Stimulated activated CD4-positive, alpha-beta T cell treated with anti-CD3 and anti-CD28 coated beads, Interleukin-4, amount 100 ng/mL, for 48 hours (primary cell): ENCODE measurements at places on chromosomes 1 and 21.

DNA sequence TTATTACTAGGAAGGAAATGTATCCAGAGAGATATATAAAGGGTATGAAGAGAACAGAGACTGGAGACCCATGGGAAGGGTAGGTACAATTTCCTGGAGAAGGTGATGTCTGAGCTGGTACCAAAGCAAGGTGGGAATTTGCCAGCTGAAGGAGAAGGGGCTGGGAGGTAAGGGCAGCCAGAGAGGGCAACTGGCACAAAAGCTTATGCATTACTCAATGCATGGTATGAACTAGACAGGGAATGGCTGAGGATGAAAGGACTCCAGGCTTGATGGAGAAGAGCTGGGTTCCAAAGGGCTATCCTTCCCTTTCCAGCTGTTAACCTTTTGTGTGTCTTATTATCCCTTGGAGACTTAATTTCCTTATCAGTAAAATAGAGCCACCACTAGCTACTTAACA is 113.6 kb upstream of the GADD45A start:
- DNase-seq = no peak

DNA sequence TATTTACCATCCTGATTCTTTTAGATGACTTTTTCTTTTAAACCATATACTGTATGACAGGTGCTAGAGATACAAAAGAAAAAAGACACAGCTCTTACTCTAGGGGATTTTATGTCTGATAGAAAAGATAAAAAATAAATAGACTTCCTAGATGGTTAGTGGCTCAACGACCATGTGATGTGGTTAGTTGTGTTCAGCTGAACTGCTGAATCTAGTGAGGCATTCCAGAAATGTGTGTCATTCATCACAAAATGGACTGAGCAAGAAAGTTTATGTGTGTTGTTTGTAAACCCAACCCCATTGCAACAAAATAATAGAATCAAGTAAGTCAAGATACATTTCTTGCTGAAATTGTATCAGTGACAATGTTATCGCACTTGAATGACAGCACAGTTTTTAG is 205.8 kb upstream of the LYPLAL1 start:
- DNase-seq = no peak

DNA sequence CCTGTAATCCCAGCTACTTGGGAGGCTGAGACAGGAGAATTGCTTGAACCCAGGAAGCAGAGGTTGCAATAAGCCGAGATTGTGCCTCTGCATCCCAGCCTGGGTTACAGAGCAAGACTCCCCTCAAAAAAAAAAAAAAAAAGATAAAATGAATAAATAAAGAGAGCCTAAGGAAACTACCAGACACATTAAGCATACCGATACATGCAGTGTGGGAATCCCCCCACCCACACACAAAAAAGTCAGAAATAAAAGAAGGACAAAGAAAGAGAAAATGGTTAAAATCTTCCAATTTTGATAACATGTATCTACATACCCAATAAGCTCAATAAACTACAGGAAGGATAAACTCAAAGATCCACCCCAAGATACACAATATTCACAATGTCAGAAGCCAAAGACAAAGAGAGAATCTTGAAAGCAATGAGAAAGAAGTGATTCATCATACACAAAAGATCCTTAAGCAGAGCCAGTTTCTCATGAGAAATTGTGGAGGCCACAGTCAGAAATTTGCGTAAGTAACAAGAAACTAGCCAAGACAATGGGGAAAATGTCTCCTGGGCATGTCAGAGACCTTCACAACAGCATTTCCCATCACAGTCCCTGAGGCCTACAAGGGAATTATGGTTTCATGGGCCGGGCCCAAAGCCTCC is 1197.0 kb downstream of the AMY1C start:
- no peak for DNase-seq

DNA sequence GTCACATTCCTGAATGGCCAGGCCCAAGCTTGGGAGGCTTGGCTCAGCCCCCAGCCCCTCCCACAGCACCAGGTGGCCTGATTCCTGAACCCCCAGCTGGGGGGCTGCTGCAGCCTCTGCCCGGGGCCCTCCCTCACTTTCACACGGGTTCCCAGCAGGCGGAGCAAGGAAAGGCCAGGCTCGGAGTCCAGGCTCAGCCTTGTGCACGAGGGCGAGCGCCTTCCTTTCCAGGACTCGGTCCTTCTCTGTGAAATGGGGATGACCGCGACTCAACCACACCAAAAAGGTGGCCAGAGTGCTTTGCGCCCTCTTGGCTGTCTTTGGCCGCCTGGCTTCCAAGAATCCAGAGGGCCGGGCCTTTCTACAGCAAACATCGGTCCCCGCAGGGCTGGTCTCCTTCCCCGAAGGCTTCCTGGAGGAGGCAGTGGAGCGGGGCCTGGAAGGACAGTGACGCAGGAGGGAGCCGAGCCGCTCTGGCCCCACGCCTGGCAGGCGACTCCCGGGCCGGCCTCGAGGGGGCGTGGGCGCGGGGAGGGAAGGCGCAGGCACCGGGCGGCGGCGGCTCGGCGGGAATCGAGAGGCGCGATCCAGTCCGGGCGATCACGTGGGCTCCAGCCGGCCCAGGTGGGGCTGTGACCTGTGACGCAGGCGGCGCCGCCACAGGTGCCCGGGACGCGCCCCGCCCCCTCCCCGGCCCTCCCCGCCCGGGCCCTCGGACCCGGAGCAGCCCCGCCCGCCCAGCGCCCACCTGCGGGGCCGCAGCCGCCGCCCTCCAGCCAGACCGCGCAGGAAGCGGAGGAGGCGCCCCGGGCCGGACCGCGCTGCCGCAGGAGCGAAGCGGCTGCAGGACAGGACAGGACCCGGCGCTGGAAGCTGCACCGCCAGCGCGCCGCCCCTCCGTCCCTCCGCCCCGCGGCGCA is at the start of gene ARHGEF16:
TSS of gene ARHGEF16 (plus strand) at position 775 of the 920 bp plus-strand sequence. CDS start 8,420 bp downstream, outside the sequence.
- DNase-seq = no peak

DNA sequence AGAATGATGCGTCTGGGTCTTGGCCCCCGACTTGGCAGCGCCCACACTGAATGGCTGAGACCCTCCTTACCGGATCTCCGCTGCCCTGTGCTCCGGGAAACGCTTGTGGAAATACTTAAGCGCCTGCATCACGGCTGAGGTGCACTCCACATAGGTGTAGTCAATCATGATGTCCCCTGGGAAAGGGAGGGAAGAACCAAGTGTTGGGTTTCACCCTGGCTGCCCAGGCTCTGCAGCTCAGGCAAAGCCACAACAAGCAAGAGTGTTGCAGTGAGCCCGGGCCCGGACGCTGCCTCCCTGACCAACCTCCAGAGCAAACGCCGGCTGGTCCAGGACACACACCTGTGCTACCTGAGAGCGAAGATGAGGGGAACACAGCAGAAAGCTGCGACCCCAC is 21.5 kb upstream of the SPATC1L start:
- no peak for DNase-seq

DNA sequence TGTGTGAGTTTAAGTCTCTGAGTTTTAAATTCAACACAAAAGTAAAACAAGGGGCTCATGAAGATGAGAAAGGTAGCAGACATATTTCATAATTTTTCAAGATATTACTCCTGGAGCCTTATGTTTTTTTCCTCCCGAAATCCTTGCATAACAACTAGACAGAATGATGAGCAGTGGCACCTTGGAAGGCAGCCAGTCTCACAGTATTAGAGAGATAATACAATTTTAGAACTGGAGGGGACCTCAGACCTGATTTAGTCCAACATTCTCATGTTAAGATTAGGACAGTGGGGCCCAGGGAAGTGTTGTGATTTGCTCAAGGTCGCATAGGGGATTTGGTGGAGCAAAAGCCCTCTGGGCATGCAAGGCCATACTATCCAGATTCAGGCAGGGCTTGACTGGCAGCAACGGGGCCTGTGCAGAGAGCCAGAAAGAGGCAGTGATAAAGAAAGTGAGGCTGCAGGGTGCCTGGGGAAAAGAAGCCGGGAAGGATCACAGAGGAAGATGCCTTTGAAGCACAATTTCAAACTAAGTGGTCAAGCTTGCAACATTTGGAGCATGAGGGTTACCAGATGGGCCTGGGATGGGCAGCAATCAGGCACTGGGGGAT is 31.4 kb upstream of the BCL9 start:
- no peak for DNase-seq

- DNase-seq = no peak
Measured at GRCh38 chr1:219281831-219282230, 108.2 kb downstream of the LYPLAL1 start.

DNA sequence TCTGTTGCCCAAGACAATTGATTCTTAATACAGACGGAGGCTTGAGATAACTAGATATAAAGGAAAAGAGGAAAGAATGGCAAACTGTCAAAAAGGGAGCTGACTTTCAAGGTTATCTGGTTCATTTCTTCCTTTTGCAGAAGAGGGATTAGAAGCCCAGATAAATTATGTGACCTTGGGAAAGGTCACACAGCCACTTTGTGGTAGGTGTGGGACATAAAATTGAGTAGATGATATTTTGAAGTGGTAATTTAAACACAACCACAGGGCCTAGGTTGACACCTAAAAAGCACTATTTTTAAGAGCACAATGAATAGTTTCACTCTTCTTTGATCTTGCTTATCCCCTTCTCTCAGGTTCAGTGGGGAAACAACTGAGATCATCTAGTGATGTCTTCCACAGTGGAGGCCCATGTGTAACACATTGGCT is 16.9 kb upstream of the KIAA0040 start:
- DNase-seq = no peak

- DNase-seq = no peak
Measured at GRCh38 chr1:80994038-80994437, 806.7 kb upstream of the ADGRL2 start.

- no peak for DNase-seq
Measured at GRCh38 chr1:212225416-212225815, 59.8 kb upstream of the PPP2R5A start.

GRCh38 chr1:169025412-169025811 is 81.1 kb upstream of the ATP1B1 start:
- no peak for DNase-seq

- no peak for DNase-seq
Measured at GRCh38 chr1:61157468-61157987, 75.2 kb downstream of the NFIA start.

DNA sequence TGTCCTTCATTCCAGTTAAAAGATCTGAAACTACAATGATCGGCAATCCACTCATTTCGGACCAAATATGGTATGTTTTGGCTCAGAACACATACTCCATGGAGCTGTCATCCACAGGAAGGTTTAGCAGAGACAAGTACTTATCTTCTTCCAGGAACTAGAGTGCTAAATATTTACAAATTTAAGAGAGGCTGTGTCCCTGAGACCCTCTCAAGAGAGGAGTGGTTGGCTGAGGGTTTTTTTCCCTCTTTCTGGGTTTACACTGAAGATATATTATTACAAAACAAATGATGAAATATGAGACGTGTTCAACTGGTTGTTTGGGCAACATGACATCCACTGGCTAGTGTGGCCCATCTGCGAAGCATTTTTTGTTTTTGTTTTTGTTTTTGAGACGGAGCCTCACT is 25.9 kb upstream of the NID1 start:
- no peak for DNase-seq

GRCh38 chr1:63892632-63893395 is 119.0 kb downstream of the ROR1 start:
- DNase-seq = no peak

DNA sequence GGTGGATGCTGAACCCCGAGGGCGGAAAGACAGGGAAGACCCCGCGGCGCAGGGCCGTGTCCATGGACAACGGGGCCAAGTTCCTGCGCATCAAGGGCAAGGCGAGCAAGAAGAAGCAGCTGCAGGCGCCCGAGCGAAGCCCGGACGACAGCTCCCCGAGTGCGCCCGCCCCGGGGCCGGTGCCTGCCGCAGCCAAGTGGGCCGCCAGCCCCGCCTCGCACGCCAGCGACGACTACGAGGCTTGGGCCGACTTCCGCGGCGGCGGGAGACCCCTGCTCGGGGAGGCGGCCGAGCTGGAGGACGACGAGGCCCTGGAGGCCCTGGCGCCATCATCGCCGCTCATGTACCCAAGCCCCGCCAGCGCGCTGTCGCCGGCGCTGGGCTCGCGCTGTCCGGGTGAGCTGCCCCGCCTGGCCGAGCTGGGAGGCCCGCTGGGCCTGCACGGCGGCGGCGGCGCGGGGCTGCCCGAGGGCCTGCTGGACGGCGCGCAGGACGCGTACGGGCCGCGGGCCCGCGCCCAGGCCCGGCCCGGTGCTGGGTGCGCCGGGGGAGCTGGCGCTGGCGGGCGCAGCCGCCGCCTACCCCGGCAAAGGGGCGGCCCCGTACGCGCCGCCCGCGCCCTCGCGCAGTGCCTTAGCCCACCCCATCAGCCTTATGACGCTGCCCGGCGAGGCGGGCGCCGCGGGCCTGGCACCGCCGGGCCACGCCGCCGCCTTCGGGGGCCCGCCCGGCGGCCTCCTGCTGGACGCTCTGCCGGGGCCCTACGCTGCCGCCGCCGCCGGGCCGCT is 20.7 kb downstream of the FOXO6 start:
- no peak for DNase-seq

GRCh38 chr1:219927956-219928790 is at the start of gene SLC30A10:
Gene SLC30A10 (minus strand): TSS chr1:219928557. CDS start chr1:219928440, 117 bp downstream.
- no peak for DNase-seq

DNA sequence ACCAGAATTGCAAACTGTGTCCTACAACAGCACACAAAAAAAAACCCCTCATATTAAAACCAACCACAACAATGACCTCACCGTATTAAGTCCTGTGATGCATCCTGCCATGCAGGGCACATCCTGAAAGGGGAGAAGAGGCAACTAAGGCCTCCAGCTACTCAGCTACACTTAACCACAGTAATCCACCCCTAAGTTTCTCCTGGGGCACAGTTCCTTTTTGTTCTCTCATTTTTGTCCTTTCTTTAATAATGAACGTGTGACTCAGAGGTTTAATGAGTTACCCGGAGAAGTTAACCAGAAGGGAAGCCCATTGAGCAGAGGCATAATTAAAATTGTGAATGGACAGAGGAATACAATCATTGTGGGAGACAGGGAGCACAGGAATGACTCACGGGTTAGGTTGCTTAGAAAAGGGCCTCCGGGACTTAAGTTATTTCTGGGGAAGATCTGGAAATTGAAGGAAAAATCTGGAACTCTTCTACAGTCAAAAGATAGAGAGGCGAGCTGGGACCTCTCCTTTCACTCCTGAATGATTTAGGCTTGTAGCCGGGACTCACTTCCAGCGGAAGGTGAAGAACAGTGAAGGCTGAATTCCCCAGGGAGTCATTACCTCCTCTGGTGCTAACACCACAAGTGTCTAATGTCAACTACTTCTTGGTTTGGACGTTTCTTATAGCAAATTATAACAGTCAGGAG is 36.9 kb upstream of the HIVEP3 start:
- no peak for DNase-seq

DNA sequence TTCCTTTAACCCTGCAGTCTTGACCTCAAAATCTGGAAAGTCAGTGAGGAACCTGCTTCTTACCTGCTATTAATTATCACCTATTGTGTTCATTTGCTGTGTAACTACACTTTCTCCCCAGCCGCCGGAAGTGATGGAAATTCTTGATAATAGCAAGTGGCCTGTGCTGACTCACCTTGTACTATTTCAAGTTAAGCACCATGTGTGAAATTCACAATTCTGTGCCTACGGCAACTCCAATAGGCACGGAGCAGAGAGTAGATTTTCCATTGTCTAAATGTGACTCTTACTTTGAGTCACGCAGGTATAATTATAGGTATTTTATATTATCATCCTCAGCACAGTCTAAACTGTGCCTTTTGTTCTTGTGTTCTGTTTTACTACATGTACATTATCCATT is 466.8 kb downstream of the KIF26B start:
- no peak for DNase-seq
